ENCODE measurements at places on chromosomes 1 and 21. TPM values are rescaled to one million over a fixed set of nuclear protein-coding genes. Genes with fewer than 3 reads are reported as not detected.

CD247 gene
- not detected for total RNA-seq

GFI1 gene
- 0.35 TPM for total RNA-seq

VASH2 gene
- total RNA-seq, result 0.53 TPM

CATSPERE gene
- 2.3 TPM for total RNA-seq

PEAR1 gene
- total RNA-seq, result 62.6 TPM

JAM2 gene
- 8.5 TPM for total RNA-seq

AADACL3 gene
- not detected for total RNA-seq

B3GALT6 gene
- total RNA-seq, result 63.4 TPM
